ENCODE measurements at places on chromosomes 1 and 21.
A peak's percentile ranks its signal among the peaks of the same experiment; 100 is the strongest.

DNA sequence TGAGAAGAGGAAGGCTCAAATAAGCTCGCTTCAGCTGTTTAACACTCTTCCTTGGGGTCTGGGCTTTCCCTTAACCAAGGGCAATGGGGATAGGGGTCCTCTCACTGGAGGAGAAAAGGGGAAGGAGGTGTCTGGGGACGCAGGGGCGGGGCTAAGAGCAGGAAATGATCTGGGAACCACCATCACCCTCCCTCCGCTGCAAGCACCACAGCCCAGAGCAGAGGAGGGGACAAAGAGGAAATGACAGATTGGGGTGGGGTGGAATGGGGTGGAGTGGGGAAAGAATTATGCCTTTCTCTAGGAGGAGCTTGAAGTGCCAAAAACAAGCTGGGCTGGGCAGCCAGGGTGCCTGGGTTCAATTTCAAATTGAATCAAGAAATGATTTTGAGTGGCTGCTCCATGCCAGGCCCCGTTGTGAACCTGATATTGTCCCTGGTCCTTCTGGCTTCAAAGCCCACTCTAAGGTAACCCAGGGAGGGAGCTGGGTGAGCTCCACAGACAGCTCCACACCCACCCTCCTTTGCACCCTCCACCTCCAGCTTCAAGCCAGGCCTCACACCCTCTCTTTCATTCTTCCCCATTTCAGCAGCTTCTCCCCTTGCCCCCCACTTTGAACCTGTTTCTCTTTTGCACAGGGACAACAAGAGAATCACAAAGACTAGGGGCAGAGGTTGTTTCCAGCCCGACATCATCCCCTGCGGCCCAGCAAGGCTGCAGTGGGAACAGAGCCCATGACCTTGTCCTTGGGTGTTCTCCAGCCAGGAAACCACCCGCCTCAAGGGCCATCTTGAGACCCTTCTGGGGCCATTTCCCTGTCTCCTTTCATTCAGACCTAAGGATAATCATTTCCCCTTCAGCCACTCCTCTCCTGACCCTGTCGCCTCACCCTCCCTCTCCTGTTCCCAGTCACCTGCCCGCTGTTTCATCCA is 1.1 kb downstream of the ARHGAP30 start:
- peak; percentile 78 for DNase-seq

DNA sequence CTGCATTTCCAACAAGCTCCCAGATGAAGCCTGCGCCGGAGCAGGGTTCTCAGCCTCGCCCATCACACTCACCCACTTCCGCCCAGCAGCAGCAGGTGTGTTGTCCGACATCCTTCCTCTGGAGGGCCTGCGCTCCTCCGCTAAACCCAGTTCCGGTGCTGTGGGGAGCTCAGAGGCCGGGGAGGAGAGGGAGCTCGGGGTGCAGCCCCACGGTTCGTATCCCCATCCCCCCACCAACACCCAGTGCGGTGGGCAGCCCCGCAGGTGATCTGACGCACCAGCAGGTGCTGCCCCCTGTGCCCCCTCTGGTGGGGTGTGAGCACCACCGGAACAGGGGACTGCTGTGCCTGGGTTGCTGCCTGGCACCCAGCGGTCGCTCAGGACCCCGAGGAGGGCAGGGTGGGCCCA is 3.4 kb upstream of the PEX10 start:
- DNase-seq, result peak; percentile 65

- no peak for DNase-seq
These were observed 58.7 kb upstream of the ACTRT2 start for GRCh38 chr1:2962541-2962940.

DNA sequence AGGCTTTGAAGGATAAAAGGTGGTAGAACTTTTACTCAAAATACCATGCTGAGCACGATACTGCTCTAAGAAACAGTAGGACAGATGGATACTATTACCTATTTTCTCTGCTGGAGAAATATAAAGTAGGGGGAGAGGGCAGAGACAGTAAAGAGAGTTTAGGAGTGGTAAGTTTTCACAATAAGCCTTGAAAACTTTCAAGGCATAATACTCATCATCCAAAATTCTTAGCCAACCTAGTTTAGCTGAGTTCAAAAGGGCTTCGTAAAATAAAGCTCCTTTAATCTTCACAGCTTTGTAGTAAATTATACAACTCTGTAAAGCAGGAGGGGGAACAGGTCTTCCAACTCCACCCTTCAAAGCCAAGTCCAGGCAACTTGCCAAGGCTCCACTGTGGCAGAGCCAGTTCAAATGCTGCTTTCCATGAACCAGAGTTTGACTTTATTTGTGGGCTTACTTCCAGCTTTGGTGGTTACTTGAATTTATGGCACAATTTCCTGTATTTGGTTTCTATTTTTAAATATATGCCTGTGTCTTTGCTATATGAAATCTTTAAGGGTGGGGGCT is 15.5 kb downstream of the TEX38 start:
- DNase-seq, result no peak

- no peak for DNase-seq
These were observed 122.5 kb downstream of the KIF26B start for GRCh38 chr1:245277276-245277675.

DNA sequence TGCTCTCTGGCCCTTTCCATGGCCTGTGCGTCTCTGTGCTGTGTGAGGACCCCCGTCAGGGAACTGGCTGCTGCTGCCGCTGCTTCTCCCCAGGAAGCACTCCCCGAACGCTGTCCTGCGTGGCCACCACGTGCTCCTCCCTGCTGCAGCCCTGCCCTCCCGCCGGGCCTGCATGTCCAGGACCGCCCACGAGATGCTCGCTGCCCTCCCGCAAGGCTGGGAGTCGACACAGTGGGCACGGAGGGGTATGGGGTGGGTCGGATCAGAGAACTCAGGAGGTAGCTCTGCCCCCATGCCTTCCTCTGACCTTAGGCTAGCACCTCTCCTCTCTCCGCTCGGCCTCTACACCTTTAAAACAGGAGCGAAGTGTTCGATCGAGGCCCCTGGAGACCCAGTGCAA is 171.9 kb upstream of the AJAP1 start:
- no peak for DNase-seq

DNA sequence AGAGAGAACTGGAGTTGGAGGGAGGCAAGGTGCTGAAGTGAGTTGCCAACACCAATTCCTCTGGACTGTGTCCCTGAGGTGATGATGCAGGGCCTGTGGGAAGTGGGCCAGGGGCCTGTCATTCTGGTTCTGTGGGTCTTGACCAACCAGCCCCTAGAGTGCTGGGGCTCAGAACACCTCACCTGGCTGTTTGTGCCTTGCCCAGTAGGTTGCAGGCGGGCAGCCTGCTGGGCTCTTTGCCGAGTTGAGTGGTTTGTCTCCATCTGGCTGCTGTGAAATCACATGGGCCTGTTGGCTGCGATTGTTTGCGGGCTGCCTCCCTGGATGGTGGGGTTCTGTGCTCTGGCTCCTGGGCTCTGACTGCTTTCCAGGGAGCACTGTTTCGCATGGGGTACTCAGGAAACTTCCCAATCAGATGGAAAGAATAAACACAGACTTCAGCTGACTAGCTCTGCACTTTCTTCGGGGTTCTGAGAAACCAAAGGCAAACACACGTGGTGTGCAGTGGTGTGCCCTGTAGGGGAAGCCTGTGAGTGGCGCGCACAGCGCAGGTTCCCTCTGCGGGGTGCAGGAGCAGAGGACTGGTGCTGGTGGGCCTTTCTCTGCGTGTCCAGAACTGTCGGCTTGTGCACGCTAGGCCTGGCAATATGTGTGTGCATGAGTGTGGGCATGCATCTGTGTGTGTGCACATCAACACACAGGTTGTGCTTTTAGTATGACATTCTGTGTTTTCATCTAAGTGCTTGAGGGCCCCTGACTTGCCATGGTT is 95.1 kb downstream of the RHOU start:
- DNase-seq, result no peak

- DNase-seq, result peak; percentile 38
These were observed 139.2 kb downstream of the CLIC6 start for GRCh38 chr21:34807881-34808568.

DNA sequence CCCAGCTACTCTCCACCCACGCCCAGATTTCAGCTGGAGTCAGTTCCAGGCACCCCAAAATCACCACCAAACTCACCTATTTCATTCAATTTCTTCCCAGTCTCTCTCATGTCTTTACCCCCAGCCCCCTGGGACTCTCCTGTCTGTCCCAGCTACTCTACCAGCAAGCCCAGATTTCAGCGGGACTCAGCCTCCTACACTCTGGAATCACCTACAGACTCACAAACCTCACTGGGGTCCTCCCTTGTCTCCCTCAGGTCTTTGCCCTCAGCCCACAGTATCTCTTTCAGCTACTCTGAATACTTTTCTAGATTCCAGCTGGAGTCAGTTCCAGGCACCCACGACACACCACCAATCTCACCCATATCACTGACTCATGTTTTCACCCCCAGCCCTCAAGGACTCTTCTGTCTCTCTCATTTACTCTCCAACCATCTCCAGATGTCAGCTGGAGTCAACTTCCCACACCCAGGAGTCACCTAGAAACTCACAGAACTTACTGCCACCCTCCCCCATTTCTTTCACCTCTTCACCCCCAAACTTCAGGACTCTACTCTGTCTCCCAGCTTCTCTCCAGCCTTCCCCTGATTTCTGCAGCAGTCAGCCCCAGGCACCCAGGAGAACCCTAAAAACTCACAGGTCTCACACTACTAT is 1529.3 kb upstream of the TPTE start:
- DNase-seq, result no peak

DNA sequence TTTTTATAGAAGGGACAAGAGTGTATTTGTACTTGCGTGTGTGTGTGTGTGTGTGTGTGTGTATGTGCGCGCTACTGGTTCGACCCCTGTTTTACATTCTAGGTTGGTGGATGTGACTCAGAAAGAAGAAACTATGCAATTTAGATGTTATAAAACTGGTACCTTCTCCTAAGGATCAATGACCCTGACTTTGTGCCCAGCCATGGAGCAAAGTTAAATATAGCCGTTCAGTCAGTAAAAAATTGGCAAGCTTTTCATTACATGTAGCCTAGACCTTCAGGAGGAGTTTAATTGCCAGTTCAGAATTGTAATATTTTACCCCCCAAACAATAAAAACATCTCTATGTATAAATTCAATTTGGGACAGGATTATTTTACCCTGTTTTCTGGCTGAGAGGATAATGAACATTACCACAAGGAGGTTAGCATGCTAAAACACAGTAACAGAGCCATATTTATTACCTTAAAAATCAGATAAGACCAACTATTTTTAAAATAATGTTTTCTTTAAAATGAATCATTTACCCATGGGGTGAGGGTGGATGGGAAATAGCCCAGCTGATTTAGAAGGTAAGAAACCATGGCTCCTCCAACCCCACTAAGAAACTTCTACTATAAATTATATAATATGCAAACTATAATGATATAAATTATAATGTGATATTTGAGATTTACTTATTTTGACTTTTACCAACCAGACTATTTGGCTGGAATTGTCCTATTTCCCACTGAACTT is 33.5 kb upstream of the MTR start:
- DNase-seq, result no peak

- peak; percentile 57 for DNase-seq
These were observed 2.4 kb downstream of the UROD start for GRCh38 chr1:45014321-45015028.

GRCh38 chr1:243605604-243606003 is 244.4 kb downstream of the AKT3 start:
- no peak for DNase-seq

DNA sequence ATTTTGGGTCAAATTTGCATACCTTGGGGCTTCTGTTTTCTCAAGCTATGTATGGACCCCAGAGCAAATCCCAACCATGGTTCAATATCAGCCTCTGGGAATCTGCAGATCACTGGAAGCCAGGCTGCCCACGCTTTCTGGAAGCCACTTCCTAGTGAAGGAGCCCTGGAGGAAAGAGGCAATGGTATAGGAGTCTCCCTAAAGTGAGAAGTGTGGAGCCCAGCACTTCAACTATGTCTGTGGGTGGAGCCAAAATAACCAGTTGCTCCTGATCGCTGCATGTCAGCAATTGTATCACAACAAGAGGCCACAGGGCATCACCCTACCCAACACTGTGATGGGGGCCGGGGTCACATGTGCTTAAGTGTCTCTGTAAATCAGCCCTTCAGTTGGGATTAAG is 26.9 kb downstream of the ETS2 start:
- no peak for DNase-seq

DNA sequence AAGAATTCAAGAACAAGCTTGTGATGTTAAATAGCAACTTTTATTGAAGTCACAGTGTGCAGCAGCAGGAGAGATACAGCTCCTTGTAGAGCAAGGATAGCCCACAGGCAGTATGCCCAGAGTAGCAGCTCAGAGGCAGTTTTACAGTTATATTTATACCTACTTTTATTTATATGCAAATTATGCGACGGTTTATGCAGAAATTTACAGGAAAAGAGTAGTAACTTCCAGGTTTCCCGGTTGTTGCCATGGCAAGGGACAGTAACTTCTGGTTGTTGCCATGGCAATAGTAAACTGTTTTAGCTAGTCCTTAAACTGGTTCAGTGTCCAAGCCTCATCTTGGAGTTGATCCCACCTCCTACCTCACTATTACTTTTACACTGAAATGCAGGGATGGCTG is 344.6 kb upstream of the LYPLAL1 start:
- DNase-seq, result no peak

GRCh38 chr1:195594322-195594721 is 1013.9 kb downstream of the KCNT2 start:
- no peak for DNase-seq

GRCh38 chr1:45512641-45513054 is 9.0 kb downstream of the PRDX1 start:
- no peak for DNase-seq

DNA sequence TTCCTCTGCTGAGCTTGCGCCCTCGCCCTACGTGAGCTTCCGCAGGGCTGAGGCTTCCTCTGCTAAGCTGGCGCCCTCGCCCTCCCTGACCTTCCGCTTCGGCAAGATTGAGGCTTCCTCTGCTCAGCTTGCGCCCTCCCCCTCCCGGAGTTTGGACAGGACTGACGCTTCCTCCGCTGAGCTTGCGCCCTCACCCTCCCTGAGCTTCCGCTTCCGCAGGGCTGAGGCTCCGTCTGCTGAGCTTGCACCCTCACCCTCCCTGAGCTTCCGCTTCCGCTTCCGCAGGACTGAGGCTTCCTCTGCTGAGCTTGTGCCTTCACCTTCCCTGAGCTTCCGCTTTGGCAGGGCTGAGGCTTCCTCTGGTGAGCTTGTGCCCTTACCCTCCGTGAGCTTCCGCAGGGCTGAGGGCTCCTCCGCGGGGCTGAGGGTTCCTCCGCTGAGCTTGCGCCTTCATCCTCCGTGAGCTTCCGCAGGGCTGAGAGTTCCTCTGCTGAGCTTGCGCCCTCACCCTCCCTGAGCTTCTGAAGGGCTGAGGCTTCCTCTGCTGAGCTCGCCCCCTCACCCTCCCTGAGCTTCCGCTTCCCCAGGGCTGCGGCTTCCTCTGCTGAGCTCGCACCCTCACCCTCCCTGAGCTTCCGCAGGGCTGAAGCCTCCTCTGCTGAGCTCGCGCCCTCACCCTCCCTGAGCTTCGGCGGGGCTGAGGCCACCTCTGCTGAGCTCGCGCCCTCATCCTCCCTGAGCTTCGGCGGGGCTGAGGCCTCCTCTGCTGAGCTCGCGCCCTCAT is 753.6 kb upstream of the TPTE start:
- no peak for DNase-seq

DNA sequence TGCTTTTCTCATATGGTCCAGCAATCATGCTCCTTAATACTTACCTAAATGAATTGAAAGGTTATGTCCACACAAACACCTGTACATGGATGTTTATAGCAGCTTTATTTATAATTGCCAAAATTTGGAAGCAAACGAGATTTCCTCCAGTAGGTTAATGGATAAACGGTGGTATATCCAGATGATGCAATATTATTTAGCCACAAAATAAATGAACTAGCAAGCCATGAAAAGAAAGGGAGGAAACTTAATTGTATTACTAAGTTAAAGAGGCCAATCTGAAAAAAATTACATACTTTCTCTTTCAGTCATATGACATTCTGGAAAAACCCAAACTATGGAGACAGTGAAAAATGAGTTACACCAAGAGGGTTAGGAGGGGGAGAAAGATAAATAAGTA is 76.3 kb upstream of the LRRC7 start:
- no peak for DNase-seq

GRCh38 chr1:37257646-37258045 is 216.7 kb upstream of the ZC3H12A start:
- DNase-seq, result no peak
